ENCODE measurements at places on chromosomes 4 and X.

GRCh38 chr4:186934841-186935443 lies 211.3 kb upstream of the FAT1 start:
- DNase-seq: no peak
- H3K27ac ChIP-seq: no peak overlapping the region
- H3K27me3 ChIP-seq: no peaks in the 10 kb centered on the region
- no peaks in the 10 kb centered on the region for H3K36me3 ChIP-seq
- peaks cover 12% of the 10 kb centered on the region for H3K4me1 ChIP-seq
- no peak overlapping the region for H3K4me3 ChIP-seq

GRCh38 chr4:20901851-20902250 lies 201.6 kb downstream of the PACRGL start:
- no peak for DNase-seq
- no peaks in the 10 kb centered on the region for H3K36me3 ChIP-seq
- H3K4me1 ChIP-seq: no peaks in the 10 kb centered on the region
- no peak overlapping the region for H3K4me3 ChIP-seq

DNA sequence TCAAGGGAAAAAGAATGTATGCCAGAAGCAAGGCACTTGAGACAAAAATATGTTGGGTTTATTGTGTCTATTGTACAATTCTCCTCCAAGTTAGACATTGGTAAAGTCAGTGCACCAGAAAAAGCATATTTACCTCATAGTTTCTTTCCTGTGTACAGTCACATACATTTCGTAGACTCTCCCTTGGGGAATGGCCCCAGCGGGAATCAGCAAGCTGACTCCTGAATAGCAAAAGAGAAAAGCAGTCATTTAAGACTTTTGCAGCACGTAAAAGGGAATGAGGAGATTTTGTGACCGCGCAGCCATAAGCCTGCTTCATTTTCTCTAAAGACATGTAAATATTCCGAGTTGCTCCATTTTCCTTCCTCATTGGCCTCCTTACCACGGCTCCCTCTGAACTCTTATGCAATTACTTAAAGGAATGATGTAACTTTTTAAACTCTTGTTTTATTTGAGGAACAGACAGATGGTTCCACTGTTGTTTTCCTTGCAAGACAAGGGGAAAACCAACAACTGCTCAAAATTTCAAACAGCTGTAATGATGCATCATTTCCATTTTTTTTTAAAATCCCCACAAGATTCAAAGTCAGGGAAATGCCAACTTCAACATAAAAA lies 332.7 kb downstream of the UNC5C start:
- no peaks in the 10 kb centered on the region for H3K4me1 ChIP-seq
- H3K4me3 ChIP-seq: no peak overlapping the region
- no peaks in the 10 kb centered on the region for H3K27me3 ChIP-seq
- no peaks in the 10 kb centered on the region for H3K36me3 ChIP-seq

- peak overlapping the region; percentile 31 for H3K27ac ChIP-seq
- H3K4me1 ChIP-seq: peaks cover 5% of the 10 kb centered on the region
- no peaks in the 10 kb centered on the region for H3K27me3 ChIP-seq
- DNase-seq: peak; percentile 58
- H3K4me3 ChIP-seq: peak overlapping the region; percentile 75
Measured at GRCh38 chrX:68832101-68832416, 3.2 kb downstream of the EFNB1 start.

DNA sequence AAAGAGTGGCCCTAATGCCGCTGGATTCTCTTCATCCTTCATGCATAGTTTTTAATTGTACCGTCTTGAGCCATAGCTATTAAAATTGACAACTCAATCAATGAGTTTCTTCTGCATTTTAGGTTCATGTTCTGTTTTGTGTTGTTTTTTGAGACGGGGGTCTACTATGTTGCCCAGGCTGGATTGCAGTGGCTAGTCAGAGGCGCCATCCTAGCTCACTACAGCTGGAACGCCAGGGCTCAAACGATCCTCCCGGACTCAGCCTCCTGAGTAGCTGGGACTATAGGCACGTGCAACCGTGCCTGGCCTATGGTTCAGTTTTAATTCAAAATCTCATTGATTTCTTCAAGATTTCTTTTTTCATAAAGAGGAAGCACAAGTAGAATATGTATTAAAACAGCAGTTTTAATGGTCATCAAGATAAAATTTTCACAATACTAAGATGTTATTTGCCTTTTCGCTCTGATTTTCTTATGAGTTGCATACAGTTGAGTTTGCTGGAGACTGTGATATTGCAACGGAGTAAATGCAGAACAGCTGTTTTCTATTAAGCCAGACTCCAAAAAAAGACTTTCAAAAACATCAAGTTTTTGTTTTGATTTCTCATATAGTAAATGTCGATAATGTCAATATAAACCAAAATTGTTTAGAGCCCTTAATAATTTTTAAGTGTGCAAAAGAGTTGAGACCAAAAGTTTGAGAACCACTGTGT lies 1.1 kb upstream of the STX18 start:
- H3K27ac ChIP-seq: peak overlapping the region; percentile 92
- peaks cover 36% of the 10 kb centered on the region for H3K4me1 ChIP-seq
- peaks cover 3% of the 10 kb centered on the region for H3K36me3 ChIP-seq
- peak overlapping the region; percentile 98 for H3K4me3 ChIP-seq
- no peaks in the 10 kb centered on the region for H3K27me3 ChIP-seq

- no peak overlapping the region for H3K4me3 ChIP-seq
- no peak for DNase-seq
- no peak overlapping the region for H3K27ac ChIP-seq
- H3K27me3 ChIP-seq: no peaks in the 10 kb centered on the region
- H3K36me3 ChIP-seq: no peaks in the 10 kb centered on the region
- H3K4me1 ChIP-seq: no peaks in the 10 kb centered on the region
Measured at GRCh38 chr4:36026348-36026880, 217.9 kb downstream of the ARAP2 start.

DNA sequence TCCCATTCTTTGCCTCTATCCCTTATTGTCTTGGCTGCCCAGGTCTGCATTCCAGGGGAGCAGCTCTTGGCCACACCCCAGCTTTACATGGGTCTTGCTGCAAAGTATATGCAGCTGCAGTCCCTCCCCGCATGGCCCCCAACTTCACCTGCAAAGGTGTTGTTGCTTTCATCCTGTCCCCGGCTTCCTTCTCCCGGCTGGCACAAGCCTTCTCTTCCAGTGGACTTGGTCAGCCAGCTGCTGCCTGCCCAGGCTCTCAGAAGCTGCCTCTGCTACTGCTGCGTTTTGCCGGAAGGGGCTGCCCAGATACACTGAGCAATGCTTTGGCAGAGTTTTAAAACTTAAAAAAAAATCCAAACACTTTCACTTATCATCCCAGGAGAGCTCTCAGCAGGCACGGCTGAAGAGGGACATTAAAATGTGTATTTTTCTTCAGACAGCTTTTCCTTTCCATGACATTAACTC lies 121.2 kb upstream of the PDLIM3 start:
- no peak overlapping the region for H3K27ac ChIP-seq
- H3K36me3 ChIP-seq: peaks cover 20% of the 10 kb centered on the region
- peaks cover 9% of the 10 kb centered on the region for H3K4me1 ChIP-seq

- H3K4me3 ChIP-seq: no peak overlapping the region
- no peak for DNase-seq
- H3K27me3 ChIP-seq: no peaks in the 10 kb centered on the region
- no peak overlapping the region for H3K27ac ChIP-seq
Measured at GRCh38 chr4:128782875-128783614, 26.5 kb upstream of the JADE1 start.

- H3K27me3 ChIP-seq: no peaks in the 10 kb centered on the region
- H3K4me3 ChIP-seq: no peak overlapping the region
- H3K36me3 ChIP-seq: no peaks in the 10 kb centered on the region
- H3K27ac ChIP-seq: no peak overlapping the region
- no peaks in the 10 kb centered on the region for H3K4me1 ChIP-seq
Measured at GRCh38 chr4:10998846-10999245, 314.3 kb upstream of the CLNK start.

DNA sequence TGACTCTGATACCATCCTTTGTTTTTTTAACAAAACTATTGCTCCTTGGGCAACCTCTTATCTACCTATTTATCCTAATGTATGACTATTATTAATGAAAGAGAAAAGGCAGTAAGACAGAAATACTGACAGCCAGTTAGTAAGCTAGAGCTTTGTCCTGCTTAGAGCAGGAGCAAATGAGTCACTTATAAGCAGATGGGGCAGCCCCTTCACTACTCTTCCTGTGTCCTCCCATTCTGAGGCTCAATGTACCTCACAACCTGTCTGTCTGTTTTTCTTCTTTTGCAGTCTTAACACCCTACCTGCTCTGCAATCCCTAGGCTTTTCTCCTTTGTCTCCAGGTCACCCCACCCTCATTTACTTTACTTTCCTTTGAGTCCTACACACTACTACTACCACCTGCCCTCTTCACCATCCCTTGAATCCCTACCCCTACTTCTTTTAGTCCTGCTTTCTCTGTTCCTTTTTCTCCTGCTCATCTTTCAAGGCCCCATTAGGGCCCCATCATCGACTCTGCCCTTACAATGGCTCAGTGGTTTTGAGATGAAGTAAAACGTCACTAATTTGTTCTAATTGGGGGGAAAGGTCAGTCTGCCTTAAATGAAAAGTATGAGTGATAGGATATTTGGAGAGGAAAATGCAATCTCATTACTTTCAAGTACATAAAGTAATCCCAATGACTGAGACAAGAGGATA lies 294.3 kb downstream of the GUCY2F start:
- no peak overlapping the region for H3K27ac ChIP-seq
- H3K27me3 ChIP-seq: no peaks in the 10 kb centered on the region
- no peak for DNase-seq
- H3K4me3 ChIP-seq: no peak overlapping the region

GRCh38 chr4:113469023-113469390 lies 292.5 kb downstream of the CAMK2D start:
- H3K27me3 ChIP-seq: no peaks in the 10 kb centered on the region
- no peak overlapping the region for H3K4me3 ChIP-seq
- peaks cover 9% of the 10 kb centered on the region for H3K36me3 ChIP-seq
- H3K27ac ChIP-seq: peak overlapping the region; percentile 74
- H3K4me1 ChIP-seq: peaks cover 21% of the 10 kb centered on the region

GRCh38 chr4:111213531-111213930 lies 590.7 kb upstream of the PITX2 start:
- H3K4me3 ChIP-seq: no peak overlapping the region
- no peaks in the 10 kb centered on the region for H3K4me1 ChIP-seq
- no peaks in the 10 kb centered on the region for H3K36me3 ChIP-seq
- H3K27me3 ChIP-seq: no peaks in the 10 kb centered on the region

- no peaks in the 10 kb centered on the region for H3K4me1 ChIP-seq
- no peaks in the 10 kb centered on the region for H3K27me3 ChIP-seq
- no peak overlapping the region for H3K27ac ChIP-seq
- no peak overlapping the region for H3K4me3 ChIP-seq
Measured at GRCh38 chrX:31245714-31246113, 173.9 kb upstream of the FTHL17 start.

- peak within 1 kb of the TSS; percentile 63 for H3K4me3 ChIP-seq
- peak within 1 kb of the TSS; percentile 29 for H3K27ac ChIP-seq
- H3K4me1 ChIP-seq: peaks cover 4% of the 10 kb centered on the region
- peaks cover 16% of the 10 kb centered on the region for H3K27me3 ChIP-seq
- DNase-seq: peak; percentile 52
- no peaks in the 10 kb centered on the region for H3K36me3 ChIP-seq
Measured at GRCh38 chr4:52051213-52051614, at the start of gene SPATA18. Gene SPATA18, plus strand, starts transcription at chr4:52051304. Its CDS starts 401 bp downstream, at chr4:52051705.

DNA sequence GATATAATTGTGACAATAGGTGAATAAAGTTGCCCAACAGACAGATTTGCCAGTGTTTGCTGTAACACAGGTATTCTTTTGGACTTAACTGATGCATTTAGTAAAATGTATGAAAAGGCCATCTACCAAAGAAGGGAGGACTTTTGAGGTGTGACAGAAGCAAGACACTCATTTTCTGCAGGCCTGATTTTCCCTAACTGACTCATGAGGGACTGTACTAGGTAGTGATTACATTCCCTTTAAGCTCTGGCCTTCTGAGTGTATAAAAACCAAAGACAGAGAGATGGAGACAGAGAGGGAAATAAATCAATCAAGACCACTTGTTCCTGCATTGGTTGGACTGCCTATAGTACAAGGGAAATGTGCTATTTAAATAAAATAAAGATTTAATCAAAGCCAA lies 150.8 kb upstream of the GALNT7 start:
- H3K4me3 ChIP-seq: no peak overlapping the region
- H3K4me1 ChIP-seq: no peaks in the 10 kb centered on the region
- H3K27ac ChIP-seq: no peak overlapping the region
- DNase-seq: no peak
- H3K27me3 ChIP-seq: no peaks in the 10 kb centered on the region
- H3K36me3 ChIP-seq: no peaks in the 10 kb centered on the region

DNA sequence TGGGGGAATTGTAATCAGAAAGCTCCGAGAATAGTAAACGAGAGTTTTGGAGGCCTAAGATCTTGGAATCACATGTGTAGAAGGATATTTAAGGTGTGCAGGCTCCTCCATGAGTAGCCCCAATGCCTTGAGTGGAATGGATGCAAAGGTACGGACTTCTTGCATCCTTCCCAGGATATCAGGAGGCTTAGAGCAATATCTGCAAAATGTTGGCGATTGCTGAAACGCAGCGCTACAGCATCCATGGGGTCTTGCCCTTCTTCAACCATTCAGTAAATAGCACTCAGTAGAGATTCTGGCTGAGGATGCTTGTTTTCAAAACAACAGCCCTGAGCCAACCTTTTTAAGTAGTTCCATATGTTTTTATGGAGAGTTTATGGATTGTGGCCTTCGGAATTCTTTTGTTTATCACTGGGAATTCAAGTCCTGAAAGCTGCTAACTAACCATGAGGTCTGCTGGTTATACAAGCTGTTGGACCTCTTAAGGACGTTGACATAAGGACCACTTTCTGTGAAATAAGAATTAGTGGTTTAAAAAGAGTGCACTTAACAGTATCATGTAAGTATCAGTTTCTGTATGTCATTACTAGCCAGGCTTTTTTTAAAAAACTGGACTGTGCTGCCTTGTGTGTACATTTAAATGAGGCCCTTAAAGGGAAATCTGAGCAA lies 228.8 kb upstream of the PGRMC2 start:
- H3K4me3 ChIP-seq: no peak overlapping the region
- DNase-seq: no peak
- no peak overlapping the region for H3K27ac ChIP-seq
